Large intestine (tissue), 12 donors: ENCODE measurements at places on chromosomes 6 and 20.

DNA sequence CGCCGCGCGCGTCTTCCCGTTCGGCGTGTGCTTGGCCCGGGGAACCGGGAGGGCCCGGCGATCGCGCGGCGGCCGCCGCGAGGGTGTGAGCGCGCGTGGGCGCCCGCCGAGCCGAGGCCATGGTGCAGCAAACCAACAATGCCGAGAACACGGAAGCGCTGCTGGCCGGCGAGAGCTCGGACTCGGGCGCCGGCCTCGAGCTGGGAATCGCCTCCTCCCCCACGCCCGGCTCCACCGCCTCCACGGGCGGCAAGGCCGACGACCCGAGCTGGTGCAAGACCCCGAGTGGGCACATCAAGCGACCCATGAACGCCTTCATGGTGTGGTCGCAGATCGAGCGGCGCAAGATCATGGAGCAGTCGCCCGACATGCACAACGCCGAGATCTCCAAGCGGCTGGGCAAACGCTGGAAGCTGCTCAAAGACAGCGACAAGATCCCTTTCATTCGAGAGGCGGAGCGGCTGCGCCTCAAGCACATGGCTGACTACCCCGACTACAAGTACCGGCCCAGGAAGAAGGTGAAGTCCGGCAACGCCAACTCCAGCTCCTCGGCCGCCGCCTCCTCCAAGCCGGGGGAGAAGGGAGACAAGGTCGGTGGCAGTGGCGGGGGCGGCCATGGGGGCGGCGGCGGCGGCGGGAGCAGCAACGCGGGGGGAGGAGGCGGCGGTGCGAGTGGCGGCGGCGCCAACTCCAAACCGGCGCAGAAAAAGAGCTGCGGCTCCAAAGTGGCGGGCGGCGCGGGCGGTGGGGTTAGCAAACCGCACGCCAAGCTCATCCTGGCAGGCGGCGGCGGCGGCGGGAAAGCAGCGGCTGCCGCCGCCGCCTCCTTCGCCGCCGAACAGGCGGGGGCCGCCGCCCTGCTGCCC is 1.1 kb downstream of the SOX4 start:
- peak; percentile 32 for DNase-seq

- peak; percentile 66 for DNase-seq
Measured at GRCh38 chr6:155327326-155328073, 13.2 kb upstream of the TFB1M start.

DNA sequence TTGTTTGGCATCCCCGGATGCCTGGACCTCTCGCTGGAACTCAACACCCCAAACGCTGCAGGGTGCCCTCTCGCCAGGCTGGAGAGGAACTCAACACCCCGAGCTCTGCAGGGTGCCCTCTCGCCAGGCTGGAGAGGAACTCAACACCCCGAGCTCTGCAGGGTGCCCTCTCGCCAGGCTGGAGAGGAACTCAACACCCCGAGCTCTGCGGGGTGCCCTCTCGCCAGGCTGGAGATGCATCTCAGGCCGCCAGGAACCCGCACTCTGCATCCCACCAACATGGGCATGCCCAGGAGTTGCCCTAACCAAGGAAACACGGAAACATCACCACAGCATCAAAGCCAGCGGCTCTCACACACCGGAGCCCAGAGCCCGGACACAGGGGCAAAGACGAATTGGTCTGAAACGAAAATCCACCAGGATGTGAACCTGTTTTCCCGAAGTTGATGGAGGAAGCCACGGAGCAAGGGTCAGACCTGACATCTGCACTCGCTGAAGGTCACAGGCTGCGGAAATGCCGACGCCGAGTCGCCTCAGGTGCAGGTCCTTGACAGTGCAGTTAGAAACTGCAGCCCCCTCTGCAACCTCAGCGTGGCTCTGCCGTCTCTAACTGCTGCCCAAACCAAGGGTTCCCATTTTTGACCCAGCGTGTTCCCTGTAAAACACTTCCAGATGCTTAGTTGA is 37.5 kb downstream of the DLL1 start:
- no peak for DNase-seq

GRCh38 chr6:18600255-18600654 is 213.1 kb downstream of the RNF144B start:
- DNase-seq = no peak

DNA sequence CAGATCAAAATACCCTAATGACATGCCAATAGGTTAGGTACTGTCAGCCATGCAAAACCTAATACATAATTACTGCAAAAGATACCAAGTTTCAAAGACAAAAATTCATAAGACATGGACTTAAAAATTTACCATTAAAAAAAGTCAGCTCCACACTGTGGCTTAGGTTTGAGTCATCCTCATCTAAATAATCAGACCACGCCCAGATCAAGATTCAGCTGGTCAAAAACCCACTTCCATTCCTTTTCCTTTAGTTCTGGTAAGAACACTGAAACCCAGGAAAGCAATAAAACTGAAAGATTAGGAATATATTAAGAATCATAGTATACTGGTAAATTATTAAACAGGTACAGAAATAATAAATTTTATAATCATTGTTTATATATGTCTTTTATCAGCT is 81.0 kb upstream of the ASF1A start:
- DNase-seq = no peak

GRCh38 chr20:16107172-16107870 is 465.9 kb downstream of the KIF16B start:
- no peak for DNase-seq
